ENCODE measurements at places on chromosomes 16 and 17.

GRCh38 chr17:75418531-75418930 is 13.1 kb upstream of the GRB2 start:
- DNase-seq = no peak

GRCh38 chr16:20910781-20911321 is 10.3 kb downstream of the LYRM1 start:
- DNase-seq = peak; percentile 71

- DNase-seq = peak; percentile 64
Measured at GRCh38 chr16:84617041-84617790, 662 bp downstream of the COTL1 start.

DNA sequence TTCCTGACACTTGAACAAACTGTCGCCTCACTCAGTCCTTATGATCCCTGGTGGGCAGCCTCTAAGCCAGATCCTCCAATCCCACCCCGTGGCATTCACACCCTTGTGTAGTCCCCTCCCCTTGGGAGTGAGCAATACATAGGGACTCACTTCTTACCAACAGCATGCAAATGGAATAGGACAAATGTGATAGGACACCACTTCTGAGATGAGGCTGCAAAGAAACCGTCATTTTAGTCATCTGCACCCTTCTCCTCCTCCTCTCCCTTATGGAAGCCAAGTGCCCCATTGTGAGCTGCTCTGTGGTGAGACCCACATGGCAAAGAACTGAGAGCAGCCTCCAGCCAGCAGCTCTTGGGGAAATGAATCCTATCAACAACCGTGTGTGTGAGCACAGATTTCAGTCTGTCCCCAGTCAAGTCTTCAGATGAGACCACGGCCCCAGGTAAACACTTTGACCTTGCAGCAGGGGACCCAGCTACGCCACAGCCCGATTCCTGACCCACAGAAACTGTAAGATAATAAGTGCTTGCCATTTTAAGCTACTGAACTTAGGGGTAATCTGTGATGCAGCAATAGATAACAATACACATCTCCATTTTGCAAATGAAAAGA is 46.9 kb downstream of the ZFHX3 start:
- DNase-seq = no peak

DNA sequence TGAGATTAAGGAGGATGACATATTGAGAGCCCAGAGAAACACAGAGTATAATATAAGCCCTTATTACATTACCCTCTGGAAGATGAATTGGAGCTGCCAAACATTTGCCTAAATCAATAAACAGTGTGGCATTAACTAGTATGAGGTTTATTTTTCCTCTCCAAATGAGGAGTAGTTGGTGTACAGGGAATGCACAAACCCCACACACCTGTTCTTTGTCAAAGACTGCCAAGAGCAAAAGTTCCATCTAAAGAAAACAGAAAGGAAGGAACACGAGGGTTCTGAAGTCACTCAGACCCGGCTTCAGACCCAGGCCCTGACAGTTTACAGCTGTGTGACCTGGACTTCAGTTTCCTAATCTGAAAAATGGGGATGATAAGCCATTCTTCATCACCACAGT is 138.1 kb downstream of the SHISA9 start:
- no peak for DNase-seq
